ENCODE measurements at places on chromosomes 1 and 21.

DNA sequence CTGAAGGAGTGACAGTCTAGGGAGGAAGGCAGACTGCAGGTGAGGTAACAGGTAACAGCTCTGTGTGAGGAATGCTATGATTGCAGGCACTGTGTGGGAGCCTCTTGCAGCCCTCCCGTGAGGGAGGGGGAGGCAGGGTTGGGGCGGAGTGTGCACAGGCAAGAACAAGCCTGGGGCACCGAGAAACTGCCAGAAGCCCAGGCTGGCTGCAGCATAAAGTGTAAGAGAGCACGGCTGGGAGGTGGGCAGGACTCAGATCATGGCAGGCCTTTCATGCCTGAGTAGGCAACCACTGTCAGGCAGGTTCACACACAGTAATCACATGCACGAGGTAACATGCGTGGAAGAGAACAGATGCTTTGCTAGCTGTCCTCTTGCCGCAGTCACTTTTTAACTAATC, 11.3 kb upstream of the RHEX start:
- no peak for DNase-seq

GRCh38 chr1:113930499-113931161, 1.5 kb downstream of the HIPK1 start:
- peak; percentile 92 for DNase-seq

GRCh38 chr21:14675774-14676530, 129.8 kb upstream of the SAMSN1 start:
- DNase-seq = peak; percentile 29

GRCh38 chr1:15337656-15338402, 71.9 kb upstream of the EFHD2 start:
- no peak for DNase-seq

- DNase-seq = no peak
Measured at GRCh38 chr1:50271968-50272578, 151.2 kb downstream of the DMRTA2 start.

DNA sequence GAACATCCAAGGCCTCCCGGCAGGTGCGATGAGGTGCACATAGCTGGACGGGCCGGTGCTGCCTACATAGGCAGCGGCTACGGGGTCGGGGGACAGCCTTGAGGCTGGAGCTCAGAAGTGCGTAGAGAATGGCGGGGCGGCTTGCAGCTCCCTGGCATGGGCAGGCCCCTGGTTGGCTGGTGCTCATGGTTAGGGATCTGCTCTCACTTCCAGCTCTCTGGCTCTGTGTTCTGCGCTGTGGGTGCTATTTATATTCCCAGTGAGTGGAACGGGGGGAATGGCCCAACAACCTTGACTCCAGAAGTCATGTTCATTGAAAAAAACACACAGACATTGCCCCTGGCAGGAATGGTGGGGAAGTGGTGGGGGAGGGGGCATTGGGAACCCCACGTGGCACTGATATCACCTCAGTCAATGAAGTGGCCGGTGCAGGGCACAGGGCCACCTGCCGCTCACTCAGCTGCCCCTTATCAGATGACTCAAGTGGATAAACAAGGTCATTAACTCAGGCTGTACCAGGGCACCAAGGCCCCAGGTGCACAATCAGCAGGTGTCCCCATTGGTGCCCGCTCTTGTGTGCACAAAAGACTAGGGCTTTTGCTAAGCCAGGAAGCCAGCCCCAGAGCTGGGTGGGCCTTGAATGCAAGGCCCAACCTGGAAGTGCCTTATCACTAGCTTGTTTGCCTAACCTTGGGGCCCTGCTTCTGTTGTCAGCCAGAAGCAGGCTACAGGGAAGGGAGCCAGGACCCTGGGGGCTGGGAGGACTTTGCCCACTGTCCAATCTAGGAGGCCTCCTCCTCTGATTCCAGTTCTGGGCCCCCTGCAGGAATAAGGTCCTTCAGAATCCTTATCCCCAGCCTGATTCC, at the start of gene NR0B2:
Gene NR0B2 (minus strand): TSS at position 222 of the 866 bp plus-strand sequence. CDS start 35 bp downstream, at position 187.
- DNase-seq = no peak

DNA sequence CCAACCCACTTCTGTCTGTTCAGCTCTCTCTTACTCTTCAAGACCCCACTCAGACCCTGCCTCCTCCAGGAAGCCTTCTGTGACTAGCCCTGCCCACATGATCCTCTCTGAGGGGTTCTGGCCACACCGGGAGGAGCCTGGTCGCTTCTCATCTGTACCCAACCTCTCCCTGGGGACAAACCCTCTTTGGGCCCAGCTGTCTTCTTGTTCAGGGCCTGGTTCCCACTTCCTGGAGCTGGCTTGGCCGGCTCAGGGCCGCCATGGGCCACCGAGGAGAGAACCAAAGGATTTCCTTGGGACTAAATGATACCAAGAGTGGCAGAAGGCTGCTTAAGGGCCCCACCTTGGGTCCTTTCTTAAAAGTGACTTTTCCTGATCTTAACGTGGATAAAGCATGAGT, 124.7 kb upstream of the ZBTB40 start:
- no peak for DNase-seq

DNA sequence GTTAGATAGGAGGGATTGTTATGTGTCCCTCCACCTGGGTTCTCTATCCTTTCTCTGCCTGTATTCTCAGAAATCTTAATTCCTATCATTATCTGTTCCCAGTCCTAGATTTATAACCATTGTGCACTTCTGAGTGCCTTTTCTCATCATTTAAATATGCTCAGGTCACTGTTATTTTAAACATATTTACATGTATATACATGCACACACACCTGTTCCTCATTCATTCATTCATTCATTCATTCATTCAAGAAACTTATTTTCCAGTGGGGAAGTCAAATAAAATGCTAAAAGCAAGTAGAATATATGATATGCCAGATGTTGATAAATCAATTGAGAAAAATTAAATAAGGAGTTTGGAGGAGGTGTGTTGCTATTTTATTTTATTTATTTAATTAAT, 110.3 kb downstream of the NEK7 start:
- DNase-seq = no peak

GRCh38 chr21:16072221-16072620, 342.4 kb downstream of the USP25 start:
- DNase-seq = no peak

DNA sequence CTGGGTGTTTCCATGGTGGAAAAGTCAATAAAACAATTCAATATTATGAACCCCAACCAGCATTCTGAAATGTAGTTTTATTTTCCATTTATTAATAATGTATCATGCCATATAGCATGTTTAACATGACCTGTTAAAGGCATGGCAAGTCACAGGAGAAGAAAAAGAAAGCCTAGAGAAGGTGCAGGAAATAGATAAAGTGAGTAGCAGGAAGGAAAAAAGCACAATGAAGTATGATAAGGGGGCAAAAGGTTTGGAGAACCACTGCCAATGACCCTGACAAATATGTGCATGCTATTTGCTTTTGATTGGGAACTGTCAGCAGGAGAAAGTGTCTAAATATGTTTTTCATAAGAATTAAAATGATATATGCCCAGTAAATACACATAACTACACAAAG, 85.6 kb downstream of the HMCN1 start:
- DNase-seq = no peak

- no peak for DNase-seq
Measured at GRCh38 chr1:207890136-207890738, 20.7 kb downstream of the CD34 start.

DNA sequence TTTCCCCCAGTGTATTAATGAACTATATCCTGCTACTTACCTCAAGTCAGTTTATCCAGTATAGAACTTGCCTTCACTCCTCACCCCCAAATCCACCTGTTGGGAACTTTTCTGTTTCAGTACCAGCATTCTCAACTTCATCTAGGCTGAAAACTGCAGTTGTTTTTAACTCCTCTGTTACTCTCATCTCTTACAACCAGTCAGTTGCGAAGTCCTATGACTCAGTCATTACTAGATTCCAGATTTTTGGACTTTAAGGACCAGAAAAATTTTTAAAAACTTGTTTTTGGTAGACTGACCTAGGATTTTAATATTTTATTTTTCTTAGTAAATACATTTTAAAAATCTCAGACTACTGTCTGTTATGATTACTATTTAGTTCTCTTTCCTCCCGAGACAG, 8.1 kb downstream of the GNAI3 start:
- no peak for DNase-seq

- DNase-seq = peak; percentile 61
Measured at GRCh38 chr1:171654942-171655745, 2.7 kb upstream of the MYOC start.

- no peak for DNase-seq
Measured at GRCh38 chr1:17397910-17398695, 26.1 kb downstream of the PADI6 start.

- no peak for DNase-seq
Measured at GRCh38 chr1:43705982-43706597, 1.2 kb upstream of the ST3GAL3 start.

GRCh38 chr1:84489766-84490165, 10.7 kb downstream of the RPF1 start:
- DNase-seq = no peak

DNA sequence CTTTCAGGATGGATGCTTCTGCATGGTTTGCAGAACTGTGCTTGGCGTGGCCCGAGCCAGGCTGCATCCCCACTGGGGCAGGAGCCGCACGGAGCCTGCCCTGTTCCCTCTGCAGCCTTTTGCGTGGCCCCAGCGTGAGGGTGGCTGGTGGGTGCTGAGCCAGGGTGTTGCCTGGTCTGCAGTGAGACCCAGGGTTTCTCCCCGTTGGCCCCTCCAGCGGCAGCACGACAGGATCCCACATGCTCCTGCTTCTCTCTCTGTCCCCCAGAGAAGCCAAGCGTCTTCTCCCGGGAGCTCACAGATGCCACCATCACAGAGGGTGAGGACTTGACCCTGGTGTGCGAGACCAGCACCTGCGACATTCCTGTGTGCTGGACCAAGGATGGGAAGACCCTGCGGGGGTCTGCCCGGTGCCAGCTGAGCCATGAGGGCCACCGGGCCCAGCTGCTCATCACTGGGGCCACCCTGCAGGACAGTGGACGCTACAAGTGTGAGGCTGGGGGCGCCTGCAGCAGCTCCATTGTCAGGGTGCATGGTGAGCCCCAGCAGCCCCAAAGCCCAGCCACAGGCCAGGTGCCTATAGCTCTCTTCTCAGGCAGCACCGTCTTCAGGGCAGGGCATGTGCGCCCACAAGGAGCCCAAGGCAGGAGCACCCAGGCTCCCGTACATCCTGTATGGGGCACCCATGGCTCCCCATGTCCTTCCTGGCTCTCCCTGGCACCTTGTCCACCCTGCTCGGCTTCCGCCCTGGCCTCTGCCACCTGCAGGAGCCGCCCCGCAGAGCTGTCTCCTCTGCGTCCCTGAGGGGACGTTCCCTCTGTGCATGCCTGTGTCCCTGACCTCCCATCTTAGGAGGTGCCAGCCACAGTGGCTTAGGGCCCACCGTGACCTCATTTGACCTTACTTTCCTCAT, 78.9 kb downstream of the OBSCN start:
- DNase-seq = no peak

- DNase-seq = no peak
Measured at GRCh38 chr21:32102426-32102825, 176.4 kb downstream of the MIS18A start.

DNA sequence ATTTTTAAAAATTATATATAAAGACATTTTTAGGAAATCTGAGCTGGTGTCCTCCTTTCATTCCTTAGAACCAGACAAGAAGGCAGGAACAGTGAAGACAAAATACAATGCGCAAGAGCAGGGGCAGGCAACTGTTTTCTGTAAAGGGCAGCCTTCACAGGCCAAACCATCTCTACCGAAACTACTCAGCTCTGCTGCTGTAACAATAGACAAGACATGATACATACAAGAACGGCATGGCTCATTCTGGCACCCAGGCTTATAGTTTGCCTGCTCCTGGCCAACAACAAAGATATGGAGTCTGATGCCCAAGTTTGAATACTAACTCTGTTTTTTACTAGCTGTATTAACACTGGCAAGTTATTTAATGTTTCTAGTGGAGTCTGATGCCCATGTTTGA, 232.0 kb downstream of the SMYD3 start:
- DNase-seq = no peak

- DNase-seq = peak; percentile 52
Measured at GRCh38 chr1:21324368-21325141, 34.3 kb upstream of the ECE1 start.

DNA sequence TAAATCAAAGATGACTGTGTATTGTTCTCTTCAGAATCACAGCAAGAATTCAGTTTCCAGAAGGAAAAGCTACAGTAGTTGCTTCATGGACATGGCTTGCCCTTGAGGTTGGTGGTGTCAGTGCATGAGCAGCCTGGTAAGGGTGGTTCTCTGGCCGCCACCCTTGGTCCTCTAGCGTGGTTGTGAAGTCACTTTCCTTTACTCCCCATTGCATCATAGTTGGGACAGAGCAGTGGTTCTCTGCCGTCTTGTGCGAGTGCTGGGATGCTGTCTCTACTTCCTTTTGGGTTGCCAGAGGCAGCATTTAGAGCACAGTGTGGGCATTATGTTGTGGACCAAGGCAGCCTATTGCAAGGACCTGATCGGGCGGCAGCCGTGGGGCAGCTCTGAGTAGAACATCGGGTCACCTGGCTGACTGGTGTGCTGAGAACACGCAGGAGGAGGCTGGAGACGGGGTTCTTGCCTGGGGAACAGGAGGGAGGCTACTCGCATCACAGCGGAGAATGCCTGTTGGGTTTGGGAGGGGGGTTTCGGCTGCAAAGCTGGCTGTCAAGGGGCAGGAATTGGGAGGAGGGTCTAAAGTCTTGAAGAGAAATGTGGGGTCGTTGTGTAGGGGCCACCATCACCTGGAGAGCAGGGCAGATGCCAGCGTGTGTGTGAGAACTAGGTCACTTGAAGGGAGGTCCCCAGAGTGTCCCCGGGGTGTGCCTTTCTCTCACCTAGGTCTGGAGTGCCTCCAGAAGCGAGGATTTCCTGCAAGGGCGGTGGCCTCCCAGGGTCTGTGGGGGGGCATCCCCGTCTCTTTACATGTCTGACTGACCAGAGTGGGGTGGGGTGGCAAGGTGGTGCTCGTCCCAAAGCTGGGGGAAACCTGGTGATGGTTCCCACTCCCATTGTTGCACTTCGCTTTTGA, 6.3 kb downstream of the ARF1 start:
- DNase-seq = peak; percentile 55

- no peak for DNase-seq
Measured at GRCh38 chr1:211750599-211750998, 75.2 kb upstream of the NEK2 start.

DNA sequence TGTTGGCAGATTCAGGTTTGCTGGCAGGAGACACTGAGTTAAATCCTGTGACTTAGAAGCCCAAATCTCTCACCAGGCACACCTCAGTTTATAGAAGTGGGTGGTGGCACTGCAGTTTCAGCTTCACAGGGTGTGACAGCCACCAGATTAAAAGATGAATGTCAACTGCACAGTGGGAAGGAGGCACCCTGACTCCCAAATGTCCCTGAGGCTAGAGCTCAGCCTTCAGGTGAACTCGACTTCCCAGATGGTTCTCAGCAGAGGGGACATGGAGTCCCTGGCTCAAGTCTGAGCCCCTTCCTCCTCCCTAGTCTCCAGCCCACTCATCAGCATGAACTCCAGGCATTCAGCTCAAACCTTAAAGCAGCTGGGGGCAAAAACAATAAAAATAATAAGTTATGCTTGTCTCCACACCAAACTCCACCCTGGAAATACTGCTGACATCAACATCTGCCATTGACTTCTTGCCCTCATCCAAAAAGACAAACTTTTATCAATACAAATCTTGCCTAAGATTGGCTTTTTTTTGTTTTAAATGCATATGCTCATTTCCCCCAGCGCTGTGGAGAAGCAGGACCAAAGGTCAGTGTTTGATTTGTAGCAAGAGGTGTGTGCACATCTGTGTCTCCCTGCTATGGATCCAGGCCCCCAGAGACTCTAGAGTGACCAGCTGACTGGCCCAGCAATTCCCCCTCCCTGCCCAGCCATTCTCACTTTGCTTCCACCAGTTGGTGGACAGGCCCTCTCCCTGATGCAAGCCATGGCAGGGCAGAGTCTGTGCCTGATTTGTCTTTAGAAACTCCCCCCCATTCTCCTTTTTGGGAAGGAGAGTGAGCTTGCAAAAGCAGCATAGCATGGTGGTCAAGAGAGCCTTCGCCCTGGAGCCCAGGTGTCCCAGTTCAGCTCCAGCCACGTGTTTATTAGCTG, 18.5 kb upstream of the S100A7 start:
- DNase-seq = no peak

Data from CD4-positive, alpha-beta T cell treated with Interferon alpha-2 for 1 hour (primary cell).